ENCODE measurements at places on chromosomes 1 and 21.

GRCh38 chr1:194215448-194215847 lies 1029.0 kb upstream of the B3GALT2 start:
- DNase-seq = no peak

DNA sequence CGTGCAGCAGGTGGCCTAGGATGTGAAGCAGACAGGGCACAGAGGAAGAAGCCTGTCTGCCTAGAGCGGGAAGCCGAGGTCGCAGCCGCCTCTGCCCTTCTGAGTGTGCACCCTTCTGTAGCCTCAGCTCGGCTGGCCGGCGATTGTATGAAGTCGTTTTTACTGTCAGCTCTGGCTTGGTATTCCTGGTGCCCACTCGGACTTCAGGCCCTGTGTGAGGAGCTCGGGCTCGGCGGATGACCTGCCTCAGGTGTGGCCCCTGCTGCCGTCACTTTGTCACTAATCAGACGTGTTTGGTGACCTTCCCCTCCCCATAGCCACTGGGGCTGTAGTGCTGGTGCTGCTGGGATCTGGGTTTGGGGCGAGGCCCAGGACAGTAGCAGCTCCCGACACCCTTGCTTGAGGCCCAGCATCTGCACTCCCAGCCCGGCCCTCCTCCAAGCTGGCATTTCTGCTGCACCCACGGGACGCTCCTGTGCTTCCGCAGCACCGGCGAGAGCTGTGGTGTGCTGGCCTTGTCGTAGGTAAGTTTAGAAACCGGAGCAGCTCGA lies 18.1 kb downstream of the SLX9 start:
- no peak for DNase-seq

GRCh38 chr1:96865731-96866685 lies 144.4 kb downstream of the PTBP2 start:
- peak; percentile 68 for DNase-seq

DNA sequence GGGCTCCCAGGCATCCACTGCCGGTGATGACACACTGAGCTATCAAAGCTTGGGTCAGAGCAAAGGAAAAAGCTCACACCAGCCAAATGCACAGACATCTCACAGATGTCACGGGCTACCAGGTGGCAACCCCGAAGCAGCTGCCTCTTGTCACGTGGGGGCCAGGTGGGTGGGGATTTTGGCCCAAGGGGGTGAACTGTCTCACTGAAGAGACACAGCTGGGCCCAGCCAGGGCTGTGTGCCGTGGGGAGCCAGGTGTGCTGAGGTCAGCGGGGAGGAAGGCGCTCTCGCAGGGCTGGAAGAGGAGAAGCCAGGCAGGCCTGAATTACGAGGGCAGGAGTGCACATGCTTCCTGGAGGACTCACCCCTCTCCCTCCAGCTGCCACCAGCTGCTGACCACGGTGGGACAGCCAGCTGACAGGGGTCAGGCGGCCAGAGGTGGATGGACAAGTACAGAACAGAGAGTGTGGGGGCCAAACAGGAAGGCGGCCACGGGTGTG lies 32.4 kb downstream of the KCNN3 start:
- DNase-seq = no peak

GRCh38 chr1:24639881-24640280 lies 3.2 kb upstream of the SRRM1 start:
- peak; percentile 23 for DNase-seq
